H9 (cell line): ENCODE measurements at places on chromosomes 1 and 21. TPM values are rescaled to one million over a fixed set of nuclear protein-coding genes. Genes with fewer than 3 reads are reported as not detected.

- no peaks in the 10 kb centered on the region for H3K36me3 ChIP-seq
- no peaks in the 10 kb centered on the region for H3K27me3 ChIP-seq
- H3K27ac ChIP-seq, result no peak overlapping the region
- H3K4me3 ChIP-seq, result no peak overlapping the region
Observed at GRCh38 chr1:209544098-209544497, 39.4 kb upstream of the CAMK1G start.

TMEM222 gene
- total RNA-seq, result 36.8 and 37.0 TPM in 2 replicates

DNA sequence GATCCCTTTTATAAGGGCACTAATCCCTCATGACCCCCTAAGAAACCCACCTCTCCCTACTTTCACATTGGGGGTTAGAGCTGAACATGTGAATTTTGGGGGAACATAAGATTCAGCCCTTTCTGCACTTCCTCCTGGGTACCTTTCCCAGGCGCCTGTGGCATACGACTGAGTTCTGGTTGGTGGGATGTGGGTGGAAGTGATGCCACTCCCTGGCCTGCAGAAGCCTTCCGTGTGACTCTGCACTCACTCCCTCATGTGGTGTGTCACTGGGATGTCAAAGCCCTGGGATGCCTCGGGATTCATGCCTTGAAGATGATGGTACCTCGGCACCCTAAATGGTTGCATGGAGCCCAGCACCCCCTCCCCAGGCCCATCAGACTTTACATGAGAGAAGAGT is 28.3 kb upstream of the VASH2 start:
- DNase-seq, result peak; percentile 24
- no peaks in the 10 kb centered on the region for H3K27me3 ChIP-seq
- H3K36me3 ChIP-seq, result peaks cover 28% of the 10 kb centered on the region
- H3K4me3 ChIP-seq, result no peak overlapping the region

DNA sequence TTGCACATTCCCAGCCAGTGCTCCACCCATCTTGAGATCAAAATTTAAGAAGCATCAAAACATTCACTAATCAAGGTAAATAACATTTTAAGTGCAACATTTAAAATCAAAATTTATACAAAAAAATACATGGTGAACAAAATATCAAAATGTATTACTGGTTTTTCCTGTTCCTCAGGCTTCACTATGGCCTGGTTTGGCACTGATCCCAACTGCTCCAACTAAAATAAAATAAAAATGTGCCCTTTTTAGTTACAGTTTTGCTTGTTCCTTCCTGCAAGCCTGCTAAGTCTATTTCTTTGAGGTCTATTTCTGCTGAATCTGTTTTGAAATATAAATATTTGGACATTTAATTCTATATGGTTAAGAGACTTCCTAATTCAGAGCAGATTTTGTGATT is 54.9 kb downstream of the ADAMTS1 start:
- no peaks in the 10 kb centered on the region for H3K27me3 ChIP-seq
- H3K4me3 ChIP-seq, result no peak overlapping the region
- no peak overlapping the region for H3K27ac ChIP-seq
- no peaks in the 10 kb centered on the region for H3K36me3 ChIP-seq
- no peaks in the 10 kb centered on the region for H3K4me1 ChIP-seq
- no peak for DNase-seq

DNA sequence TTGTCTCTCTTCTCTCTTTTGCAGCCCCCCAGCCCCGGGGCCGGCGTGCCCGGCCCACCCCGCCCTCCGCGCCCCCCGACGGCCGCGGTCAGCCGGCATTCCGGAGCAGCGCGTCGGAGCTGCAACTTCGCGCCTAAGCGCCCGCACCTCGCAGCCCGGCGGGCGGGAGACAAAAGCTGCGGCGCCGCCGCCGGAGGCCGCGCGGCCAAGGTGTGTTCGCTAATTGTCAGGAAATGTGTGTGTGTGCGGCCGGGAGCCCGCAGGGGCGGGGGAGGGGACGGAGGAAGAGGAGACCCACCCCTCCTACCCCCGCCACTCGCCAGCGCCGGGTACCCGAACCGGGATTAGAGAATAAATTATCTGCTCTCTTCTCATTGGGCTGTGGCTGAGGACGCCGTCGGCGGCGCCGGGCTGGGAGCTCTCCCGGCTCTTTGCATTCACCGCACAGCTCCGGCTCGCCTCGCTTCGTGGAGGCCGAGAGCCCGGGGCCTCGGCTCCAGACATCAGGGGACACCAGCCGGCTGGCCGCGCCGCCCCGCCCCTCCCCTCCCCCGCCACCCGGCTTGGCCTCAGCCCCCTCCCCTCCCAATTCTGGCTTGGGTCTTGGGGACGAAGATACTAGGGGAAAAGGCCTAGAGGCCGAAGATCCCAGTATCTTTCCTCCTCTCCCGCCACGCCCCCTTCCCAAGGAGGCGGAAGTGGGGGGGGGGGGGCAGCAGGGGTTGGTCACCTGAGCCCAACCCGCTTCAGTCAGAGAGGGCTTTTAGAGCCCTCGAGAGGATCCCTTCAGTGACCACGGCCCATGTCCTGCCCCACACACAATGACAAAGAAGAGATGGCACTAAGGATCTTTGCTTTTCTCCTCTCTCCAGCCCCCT is 1.3 kb upstream of the BLACAT1 start:
- H3K4me3 ChIP-seq, result peak overlapping the region; percentile 95
- peaks cover 10% of the 10 kb centered on the region for H3K4me1 ChIP-seq
- H3K27ac ChIP-seq, result no peak overlapping the region
- peaks cover 10% of the 10 kb centered on the region for H3K36me3 ChIP-seq
- no peaks in the 10 kb centered on the region; the same call in 1 of the 2 replicates for H3K27me3 ChIP-seq
